A673 (cell line): ENCODE measurements at places on chromosomes 16 and 17. TPM values are rescaled to one million over a fixed set of nuclear protein-coding genes. Genes with fewer than 3 reads are reported as not detected.

GRCh38 chr17:29546085-29546484 is 20.8 kb downstream of the ABHD15 start:
- no peak for DNase-seq

DNA sequence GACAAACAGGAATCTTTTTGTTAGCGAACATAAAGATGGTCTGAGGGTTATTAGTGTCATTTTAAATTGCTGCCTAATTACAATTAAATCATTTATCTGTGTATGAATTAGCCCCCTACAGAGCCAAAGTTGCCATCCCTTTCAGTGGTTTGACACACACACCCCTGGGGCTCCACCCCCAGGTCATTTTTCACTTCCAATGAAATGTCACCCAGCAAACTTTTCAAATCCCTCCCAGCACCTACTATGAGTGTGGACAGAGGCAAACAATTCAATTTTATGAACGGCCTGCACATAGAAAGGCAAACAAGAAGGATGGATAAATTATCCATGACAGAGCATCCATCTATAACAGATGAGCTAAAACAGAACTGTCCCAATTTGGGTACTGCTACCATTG is 2.4 kb downstream of the MYH10 start:
- DNase-seq = peak; percentile 21

- DNase-seq = no peak
These were observed 497.8 kb upstream of the ZFHX3 start for GRCh38 chr16:73545755-73546154.

DNA sequence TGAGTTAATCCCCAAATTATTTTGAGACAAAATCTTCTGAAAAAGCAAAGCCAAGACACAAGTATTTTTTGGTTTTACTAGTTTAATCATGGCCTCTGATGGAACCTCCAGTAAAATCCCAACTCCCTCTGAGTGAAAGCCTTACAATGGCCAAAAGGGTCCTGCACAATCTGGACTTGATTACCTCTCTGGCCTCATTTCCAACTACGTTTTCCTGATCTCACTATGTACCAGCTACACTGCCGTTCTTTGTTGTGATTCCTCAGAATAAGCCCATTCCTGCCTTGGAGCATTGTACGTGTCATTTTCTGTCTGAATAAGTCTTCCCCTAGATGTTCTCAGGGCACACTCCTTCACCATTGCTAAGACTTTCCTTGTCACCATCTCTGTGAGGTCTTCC is 37.3 kb downstream of the SPOP start:
- DNase-seq = no peak

The CCL17 gene
- not detected in 2 replicates for total RNA-seq

- DNase-seq = peak; percentile 76
These were observed 11.8 kb downstream of the LASP1 start for GRCh38 chr17:38881600-38882191.
